Activated T-cell treated with anti-CD3 and anti-CD28 coated beads, Interleukin-2, amount 50 U/mL, for 1 hour (primary cell): ENCODE measurements at places on chromosomes 2 and 18.

GRCh38 chr2:121479882-121480522, 50.7 kb upstream of the RNU4ATAC start:
- no peak for DNase-seq

GRCh38 chr18:35127201-35127600, 86.0 kb downstream of the MAPRE2 start:
- DNase-seq: no peak

DNA sequence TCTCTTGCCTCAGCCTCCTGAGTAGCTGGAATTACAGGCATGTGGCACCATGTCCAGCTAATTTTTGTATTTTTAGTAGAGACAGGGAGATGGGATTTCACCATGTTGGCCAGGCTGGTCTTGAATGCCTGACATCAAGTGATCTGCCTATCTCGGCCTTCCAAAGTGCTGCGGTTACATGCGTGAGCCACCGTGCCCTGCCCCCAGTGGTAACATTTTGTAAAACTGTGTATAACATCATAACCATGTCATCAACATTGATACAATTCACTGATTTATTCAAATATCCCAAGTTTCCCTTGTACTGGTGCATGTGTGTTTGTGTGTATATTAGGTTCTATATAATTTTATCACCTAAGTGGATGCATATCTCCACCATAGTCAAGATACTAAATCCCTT, 70.0 kb downstream of the PDCL3 start:
- no peak for DNase-seq

GRCh38 chr2:84131278-84131830, 327.7 kb downstream of the SUCLG1 start:
- no peak for DNase-seq

DNA sequence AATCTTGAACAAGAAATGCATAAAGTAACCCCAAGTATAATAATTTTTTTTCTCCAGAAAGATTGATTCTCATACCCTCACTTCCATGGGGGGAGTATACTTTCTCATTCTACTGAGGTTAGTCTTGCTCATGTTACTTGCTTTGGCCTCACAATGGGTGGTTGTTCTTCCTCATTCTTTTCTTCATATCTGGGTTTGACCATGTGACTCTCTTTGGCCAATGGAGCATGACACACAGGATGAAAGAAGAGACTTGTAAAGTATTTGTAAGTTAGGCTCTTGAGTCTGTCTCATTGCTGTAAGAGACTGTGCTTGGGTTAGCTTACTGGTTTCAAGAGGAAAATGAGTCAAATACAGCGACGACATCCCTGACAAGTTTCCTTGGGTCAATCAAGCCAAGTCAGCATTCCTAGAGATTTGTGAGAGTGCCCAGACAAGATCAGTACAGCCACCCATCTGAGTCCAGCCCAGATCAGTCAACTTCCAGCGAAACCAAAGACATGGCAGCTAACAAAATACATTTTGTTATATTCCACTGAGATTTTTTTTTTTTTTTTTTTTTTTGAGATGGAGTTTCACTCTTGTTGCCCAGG, 970.2 kb downstream of the BCL11A start:
- DNase-seq: no peak

DNA sequence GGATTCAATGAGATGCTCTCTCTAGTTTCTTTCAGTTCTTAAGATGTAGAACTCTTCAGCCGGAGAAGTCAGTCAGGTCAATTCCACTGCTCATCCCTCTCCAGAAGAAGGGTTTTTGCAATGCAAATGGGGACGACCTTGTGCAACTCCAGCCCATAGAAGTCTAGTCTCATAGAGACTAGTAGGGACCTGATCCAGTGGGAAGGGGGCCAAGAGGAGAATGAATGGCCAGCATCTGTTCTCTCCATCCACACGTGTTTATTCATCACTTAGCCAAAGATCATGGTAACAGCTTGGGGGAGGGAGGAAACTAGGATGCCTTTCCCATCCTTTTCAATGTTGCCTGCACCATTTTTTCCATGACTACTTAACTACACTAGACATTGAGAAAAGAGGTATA, 120.2 kb downstream of the LAMA3 start:
- DNase-seq: no peak

DNA sequence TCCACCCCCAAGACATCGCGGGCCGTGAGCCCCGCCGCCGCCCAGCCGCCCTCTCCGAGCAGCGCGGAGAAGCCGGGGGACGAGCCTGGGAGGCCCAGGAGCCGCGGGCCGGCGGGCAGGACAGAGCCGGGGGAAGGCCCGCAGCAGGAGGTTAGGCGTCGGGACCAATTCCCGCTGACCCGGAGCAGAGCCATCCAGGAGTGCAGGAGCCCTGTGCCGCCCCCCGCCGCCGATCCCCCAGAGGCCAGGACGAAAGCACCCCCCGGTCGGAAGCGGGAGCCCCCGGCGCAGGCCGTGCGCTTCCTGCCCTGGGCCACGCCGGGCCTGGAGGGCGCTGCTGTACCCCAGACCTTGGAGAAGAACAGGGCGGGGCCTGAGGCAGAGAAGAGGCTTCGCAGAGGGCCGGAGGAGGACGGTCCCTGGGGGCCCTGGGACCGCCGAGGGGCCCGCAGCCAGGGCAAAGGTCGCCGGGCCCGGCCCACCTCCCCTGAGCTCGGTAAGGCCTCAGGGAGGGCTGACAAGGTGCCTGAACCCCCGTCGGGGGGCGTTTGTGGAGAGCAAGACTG, 14.2 kb downstream of the SPEG start:
- no peak for DNase-seq

- no peak for DNase-seq
Observed at GRCh38 chr2:241615041-241615440, 21.9 kb downstream of the THAP4 start.

- no peak for DNase-seq
Observed at GRCh38 chr2:13481201-13481600, 764.5 kb downstream of the TRIB2 start.

DNA sequence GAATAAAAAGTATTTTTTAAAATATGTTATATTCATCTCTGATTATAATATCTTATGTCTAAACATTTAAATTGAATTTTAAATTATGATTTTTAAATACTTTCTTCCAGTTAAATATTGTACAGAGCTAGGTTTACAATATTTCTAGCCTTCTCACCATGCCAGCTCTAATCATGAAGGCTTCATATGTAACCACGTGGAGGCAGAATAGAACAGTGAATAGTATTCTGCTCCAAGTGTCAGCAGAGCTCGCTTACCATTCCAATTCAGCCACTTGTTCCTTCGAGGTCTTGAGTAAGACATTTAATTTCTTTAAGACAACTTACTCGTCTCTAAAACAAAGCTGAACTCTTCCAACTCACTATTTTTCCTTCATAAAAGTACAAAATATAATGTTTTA, 871.8 kb downstream of the SUCLG1 start:
- no peak for DNase-seq

GRCh38 chr2:44450082-44450481, 88.3 kb downstream of the CAMKMT start:
- DNase-seq: no peak

DNA sequence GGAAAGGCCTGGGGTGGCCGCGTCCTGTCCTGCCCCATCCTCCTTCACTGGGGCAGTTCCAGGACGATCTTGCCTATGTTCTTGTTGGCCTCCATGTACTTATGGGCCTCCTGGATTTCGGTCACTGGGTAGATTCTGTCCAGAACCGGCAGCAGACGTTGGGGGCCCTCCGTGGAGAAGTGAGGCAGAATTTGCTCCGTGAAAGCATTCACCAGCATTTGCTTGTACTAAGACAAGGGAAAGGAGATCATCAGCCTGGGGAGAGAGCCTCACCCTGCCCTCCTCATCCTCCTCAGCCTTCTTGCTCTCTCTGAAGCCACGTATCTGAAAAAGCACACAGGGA, 1.4 kb upstream of the SF3B6 start:
- DNase-seq: no peak

GRCh38 chr2:110166266-110166665, 38.5 kb downstream of the NPHP1 start:
- DNase-seq: no peak

- peak; percentile 87 for DNase-seq
Observed at GRCh38 chr2:42132966-42133641, 36.0 kb upstream of the EML4 start.

DNA sequence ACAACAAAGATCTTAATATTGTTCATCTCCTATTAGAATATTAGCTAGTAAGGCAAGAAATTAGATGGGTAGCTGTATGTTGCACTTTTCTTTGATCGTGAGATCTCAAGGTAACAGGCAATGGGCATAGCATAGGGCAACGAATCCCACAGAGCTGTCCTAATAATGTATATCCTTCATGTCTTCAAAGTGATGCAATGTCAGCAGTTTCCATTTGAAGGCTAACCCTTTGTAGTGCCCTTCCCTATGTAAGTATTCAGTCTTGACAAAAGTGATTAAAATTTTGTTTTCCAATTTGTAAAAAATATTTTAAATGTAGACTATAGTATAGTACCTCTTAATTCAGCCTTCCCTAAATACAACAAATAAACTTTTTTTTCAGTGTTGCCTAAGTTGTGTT, 112.5 kb downstream of the PKP4 start:
- DNase-seq: no peak

DNA sequence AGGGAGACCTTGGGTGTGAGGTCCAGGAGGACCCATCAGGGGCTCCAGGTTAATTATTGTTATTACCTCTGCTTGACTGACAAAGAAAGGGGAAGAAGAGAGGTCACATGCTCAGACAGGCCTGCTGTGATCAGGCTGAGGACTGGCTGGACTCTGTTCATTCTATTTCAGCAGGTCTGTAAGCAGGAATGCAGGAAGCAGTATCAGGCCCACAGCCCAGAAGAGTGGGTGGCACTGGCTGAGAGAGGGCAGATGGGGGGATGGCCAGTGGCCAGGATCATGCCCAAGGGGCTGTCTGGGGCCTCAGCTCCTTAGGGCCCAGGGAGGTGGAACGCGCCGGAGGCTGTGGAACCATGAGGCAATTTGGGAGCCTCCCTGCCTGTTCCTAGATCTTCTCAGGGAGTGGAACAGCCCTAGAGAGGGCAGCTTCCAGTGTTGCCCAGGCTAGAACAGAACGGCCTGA, 43.7 kb upstream of the ZBTB7C start:
- no peak for DNase-seq

GRCh38 chr2:42128721-42129486, 40.2 kb upstream of the EML4 start:
- no peak for DNase-seq

GRCh38 chr18:72181241-72181764, 362.8 kb downstream of the CBLN2 start:
- DNase-seq: no peak

DNA sequence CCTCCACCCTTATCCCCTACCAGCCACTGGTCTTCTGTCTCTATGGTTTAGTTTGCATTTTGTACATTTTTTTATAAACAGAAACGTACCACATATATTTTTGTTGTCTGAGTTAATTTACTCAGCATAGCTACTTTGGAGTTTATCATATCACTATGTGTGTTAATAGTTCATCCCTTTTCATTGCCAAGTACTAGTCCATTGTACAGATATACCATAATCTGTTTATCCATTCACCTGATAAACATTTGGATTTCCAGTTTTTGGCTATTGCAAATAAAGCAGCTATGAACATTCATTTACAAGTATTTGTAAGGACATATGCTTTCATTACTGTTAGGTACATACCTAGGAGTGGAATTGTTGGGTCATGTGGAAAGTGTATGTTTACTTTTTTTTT, 123.6 kb downstream of the RHBDD1 start:
- DNase-seq: no peak

DNA sequence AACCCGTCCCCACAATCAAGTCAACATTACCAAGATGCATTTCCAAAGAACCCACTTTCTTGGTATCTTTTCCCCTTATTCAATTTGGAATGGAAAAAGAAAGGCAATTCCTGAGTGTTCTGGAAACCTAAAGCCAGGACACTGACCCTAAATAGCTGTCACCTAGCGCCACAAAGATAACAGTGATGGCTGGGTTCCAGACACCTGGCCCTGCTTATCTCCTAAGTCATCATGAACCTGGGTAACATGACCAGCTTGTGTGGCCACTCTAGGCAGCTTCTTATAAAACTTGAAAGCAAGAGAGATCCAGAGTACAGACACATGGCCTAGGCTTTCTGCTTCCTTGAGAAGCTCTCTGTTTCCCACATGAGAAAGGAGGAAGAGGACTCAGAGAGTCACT, 95.4 kb downstream of the BOD1L2 start:
- DNase-seq: no peak

DNA sequence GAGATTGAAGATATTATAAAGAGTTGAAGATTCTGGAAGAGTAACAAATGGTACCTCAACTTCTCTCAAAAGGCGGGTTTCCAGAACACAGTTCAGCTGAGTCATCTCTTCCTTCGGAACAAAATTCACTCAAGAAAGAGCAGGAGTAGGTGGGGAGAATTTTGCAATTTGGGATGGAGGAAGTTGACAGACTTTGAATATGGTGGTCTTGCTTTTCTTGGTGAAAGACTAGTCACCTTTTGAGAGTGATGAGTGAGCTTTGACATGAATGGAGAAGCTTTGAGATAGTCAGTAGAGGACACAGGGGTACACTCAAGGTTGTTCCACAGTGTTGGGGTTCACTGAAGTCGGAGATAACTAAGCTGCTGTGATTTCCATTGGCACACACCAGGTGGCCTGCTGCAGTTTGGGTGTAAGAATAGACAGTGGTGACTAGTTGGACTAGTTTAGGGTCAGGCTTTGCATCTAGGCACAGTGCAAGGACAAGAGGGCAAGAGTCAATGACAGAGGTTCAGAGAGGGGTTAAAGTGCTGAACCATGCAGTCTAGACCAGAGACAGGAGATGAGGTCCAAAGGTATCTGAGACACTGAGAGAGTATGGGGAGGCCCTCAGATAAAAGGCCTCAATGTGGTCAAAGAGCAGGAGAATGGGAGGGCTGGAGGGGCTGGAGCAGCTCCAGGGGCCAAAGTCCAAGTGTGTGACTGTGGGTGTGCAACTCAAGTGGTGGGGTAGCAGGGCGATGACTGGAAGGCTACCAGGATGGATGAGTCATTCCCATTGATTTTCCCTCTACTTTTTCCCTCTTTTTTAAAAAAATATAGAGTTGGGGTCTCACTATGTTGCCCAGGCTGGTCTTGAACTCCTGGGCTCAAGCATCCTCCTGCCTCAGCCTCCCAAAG, 7.7 kb downstream of the CCL20 start:
- DNase-seq: no peak

GRCh38 chr2:191280834-191281756, 35.9 kb downstream of the MYO1B start:
- no peak for DNase-seq

- DNase-seq: no peak
Observed at GRCh38 chr2:174681099-174682006, 82.9 kb downstream of the CHRNA1 start.

GRCh38 chr2:83006961-83007360, 1452.1 kb downstream of the SUCLG1 start:
- no peak for DNase-seq

DNA sequence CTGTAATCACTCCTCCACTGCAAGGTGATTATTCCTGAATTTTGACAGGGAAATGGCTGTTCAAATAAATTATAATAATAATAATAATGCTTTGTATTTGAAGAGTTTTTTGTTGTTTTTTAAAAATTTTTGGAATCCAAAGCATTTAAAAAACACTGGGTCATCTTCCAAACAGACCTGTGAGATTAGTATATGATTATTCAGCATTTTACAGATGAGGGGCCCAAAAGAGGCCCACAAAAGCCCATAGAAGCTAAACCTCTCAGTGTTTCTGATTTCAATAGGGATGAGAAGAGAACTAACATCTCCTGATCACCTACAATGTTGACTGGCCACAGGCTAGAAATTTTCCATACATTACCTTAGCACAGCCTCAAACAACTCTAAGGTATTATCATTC, 8.0 kb upstream of the POLR2D start:
- no peak for DNase-seq

GRCh38 chr2:160114020-160114419, 51.6 kb upstream of the PLA2R1 start:
- no peak for DNase-seq
